ENCODE measurements at places on chromosomes 6 and 20.

GRCh38 chr6:13479971-13480434, 7.4 kb downstream of the GFOD1 start:
- DNase-seq: no peak

DNA sequence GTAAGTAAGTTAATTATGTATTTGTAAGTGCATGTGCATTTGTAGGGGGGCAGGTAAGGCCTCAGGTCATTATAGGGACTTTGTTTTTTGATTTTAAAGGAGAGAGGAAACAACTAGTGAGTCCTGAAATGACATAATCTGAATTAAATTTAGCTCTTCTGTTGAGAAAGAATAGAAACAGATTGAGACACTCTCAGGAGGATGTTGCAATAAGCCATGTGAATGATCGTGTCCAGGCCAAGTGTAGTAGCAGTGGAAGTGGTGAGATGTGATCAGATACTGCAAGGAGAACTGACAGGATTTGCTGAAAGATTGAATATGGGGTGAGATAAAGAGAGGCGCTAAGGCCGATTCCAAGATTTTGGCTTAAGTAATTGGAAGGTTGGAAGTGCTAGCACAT, 2.6 kb upstream of the CENPW start:
- DNase-seq: no peak

- no peak for DNase-seq
Observed at GRCh38 chr6:170189236-170189635, 101.6 kb downstream of the DLL1 start.

DNA sequence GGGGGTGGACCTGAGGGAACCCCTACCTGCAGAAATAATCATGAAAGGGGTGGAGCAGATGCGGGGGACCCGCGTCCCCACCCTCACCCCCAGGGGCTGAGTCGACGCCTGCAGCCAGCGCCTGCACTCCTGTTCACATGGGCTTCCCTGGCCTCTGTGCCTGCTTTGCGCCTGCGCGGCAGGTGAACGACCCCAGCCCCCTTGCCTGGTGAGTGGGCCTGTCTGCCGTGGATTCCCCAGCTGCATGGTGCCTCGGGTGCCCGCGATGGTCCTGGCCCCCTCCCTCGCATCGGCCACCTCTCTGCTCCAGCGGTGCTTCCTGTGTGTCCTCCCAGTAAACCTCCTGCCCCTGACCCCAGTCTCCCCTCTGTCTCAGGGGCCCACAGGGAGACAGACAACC, 18.8 kb upstream of the NTSR1 start:
- DNase-seq: no peak

- no peak for DNase-seq
Observed at GRCh38 chr6:50653253-50653652, 60.1 kb upstream of the TFAP2D start.

GRCh38 chr6:144351379-144352127, 66.4 kb downstream of the UTRN start:
- no peak for DNase-seq

DNA sequence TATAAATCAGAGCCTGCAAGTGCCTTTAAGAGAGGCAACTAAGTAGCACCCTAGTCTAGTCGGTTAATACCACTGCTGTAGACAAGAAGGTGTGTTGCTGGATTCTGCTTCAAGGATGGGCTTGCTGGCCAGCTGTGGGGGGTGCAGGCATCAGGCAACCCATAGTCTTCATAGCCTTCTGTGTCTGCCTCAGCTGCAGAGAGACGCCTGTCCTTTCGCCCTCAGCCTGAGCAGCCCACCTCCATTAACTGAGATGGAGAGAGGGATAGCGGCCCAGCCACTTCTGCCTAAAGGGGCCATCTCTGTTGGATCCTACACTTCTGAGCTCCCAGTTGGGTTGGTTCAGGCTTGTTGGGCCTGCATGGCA, 123.7 kb upstream of the MLIP start:
- no peak for DNase-seq

GRCh38 chr6:163165922-163166321, 248.6 kb upstream of the QKI start:
- DNase-seq: no peak

DNA sequence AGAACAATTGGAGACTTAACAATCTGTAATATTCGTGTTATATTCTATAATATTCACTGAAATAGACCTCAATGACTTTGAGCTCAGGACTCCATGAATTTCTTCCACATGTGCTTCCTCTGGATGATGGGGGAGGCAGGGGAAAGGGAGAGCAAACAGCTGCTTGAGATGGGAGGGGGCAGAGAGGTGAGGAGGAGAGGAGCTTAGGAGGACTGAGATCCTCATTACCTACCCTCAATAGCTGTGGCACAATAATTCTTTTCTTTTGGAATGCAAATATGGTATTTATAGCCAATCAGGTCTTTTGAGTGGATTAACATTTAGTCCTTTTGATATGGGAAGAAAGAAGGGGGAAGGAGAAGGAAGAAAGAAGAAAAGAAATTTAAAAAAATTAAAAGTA, 64.1 kb upstream of the ZNF217 start:
- no peak for DNase-seq

GRCh38 chr6:154161689-154162088, 122.6 kb downstream of the OPRM1 start:
- DNase-seq: no peak

DNA sequence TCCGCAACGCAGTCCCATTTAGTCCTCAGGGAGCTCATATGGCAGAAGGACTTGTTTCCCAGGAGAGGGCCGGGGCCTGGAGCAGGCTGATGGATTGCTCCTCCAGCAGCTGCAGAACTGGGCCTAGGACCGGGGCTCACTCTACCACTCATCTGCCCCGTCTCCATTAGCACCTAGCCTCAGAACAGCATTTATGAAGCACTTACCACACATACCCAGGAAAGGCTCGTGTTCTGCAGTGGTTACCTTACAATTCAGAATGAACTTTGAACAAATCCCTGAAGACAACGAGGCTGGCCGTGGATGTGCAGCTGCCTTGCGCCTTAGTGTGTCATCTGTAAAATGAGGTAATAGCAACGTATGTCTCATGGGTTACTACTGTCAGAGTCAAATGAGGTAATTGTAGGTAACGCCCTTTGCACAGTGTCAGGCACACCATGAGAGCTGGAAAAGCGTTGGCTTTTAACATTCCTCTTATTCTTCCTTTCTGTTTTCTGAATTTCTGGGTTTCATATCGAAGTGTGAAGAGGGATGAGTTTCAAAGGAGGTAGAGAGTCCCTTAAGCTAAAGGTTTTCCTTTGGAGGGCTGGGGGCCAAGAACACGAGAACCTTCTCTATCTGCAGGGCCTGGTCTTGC, 46.3 kb upstream of the CD93 start:
- no peak for DNase-seq

- no peak for DNase-seq
Observed at GRCh38 chr6:100186552-100186951, 192.5 kb upstream of the MCHR2 start.

DNA sequence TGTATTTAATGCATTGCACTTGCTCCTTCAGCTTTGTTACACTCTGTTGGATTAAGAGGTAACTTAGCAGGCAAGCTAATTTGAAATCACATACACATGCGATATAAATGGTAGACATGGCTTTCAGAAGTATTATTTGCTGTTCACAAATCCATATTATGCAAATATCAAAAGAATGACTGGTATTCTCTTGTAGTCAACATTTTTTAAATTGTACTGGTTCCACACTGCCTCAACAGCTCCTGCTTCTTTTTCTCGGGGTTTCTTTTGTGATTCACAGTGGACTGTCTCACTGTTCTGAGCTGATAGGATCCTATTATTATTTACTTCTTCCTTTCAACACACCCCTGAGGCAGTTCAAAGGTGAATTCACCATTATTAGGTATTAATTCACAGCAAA, 927.4 kb downstream of the KIF16B start:
- DNase-seq: no peak

DNA sequence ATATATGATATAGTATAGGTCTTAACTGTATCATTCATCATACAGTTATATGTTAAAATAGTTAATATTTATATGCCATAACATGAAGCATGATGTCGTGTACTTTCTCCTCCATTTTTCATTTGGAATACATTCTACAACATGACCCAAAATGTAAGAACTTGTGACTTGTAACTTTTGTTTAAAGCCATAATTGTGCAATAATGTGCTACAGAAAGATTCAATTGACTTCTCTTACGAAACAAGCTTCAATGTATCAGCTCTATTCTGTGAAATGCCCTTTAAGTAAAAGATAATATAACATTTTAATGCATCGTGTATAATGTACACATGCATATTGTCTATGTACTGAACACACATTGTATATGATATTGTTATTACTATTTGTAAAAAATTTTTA, 76.7 kb upstream of the FABP7 start:
- DNase-seq: no peak

GRCh38 chr6:44388135-44388487, 605 bp downstream of the CDC5L start:
- DNase-seq: no peak

DNA sequence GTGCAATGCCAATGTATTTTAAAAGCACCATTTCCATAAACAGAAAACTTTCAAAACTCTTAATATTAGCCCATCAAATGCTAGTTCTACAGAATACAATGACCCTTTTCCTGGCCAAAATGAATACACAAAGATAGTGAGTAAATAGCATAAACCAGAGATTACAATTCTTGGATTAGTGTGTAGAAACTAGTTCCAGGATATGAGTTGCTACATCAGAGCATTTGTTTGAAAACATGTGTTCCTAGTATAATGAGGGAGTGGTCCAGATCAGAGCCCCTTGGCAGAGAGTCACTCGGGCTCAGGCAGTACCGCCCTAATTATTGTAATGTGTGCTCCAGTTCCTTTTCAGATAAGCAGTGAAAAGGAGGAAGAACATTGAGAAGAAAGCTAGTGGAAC, 63.7 kb upstream of the COL21A1 start:
- DNase-seq: no peak

- DNase-seq: peak; percentile 18
Observed at GRCh38 chr6:137094411-137095008, 49.7 kb upstream of the IL20RA start.

DNA sequence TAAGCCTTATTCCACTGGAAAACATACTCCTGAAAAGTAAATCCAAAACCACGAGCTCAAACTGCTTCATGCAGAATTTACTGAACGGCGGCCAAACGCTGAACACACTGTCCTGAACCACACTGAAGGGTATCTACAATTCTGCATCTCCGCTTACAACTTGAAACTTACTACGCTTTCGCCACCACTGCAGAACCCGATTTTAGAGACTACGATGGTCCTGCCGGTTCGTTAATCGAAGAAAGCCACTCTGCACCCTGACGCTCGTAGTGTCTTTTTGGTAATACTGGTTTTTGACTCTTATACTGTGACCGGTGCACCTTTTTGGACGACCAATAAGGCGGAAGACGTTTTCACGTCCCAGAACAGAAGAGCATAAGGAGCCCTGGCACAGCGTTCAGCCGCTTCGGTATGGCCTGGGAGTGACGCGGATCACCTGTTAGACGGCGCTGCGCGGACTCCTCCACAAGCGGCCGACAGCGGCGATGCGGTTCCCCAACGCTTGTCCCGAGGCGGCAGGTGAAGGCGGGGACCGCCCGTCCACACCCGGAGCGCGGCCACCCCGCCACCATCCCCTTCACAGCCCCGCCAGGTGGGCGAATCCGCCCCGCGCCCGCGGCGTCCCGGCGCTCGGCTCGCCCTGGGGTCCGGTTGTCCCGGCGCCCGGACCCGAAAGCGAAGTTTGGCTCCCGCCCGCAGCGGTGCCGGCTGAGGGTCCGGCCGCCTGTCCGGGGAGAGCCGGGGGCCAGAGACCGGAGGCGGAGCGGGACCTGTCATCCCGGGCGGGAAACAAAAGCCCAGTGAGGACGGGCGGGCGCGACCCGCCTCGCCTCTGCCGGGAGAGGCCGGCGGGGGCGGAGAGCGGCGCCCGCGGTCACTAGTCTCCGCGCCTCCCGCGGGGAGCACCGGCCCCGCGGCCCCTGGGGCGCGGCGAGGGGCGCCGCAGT, 784 bp downstream of the FKBP5 start:
- peak; percentile 26 for DNase-seq

- DNase-seq: no peak
Observed at GRCh38 chr20:11094196-11094595, 420.4 kb upstream of the JAG1 start.

DNA sequence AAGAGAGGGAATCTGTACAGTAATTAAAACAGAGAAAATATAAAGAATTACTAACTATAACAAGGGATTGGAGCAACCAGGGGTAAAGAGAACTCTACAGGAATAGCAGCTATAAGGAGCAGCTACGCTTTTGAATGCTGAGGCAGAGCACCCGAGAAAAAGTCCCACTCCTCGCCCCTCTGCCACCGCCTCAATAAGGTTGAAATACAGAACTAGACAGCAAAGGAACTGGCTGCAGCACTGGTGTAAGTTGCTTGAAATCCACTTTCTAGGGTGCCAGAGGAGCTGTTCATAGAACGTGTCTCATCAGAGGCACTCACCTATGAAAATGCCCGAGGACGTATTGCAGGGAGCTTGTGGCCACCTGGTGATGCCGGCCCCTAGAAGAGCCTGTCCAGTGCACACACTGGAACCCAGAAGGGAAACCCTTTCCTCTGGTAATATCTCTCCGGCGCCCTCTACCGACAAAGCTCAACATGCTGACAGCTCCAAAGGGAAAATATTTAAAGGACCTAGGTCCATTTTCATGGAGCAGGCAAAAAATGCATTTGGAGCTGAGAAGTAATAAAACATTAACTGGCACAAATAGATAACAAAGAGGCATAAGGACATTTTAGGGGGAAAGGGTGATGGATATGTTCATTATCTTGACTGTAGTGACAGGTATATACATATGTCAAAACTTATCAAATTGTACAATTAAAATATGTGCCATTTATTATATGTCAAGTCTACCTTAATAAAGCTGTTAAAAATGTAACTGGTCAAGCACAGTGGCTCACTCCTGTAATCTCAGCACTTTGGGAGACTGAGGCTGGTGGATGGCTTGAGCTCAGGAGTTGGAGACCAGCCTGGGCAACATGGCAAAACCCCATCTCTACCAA, 137.4 kb upstream of the HDAC2 start:
- DNase-seq: no peak

- DNase-seq: no peak
Observed at GRCh38 chr6:96171112-96171511, 155.3 kb downstream of the FUT9 start.

DNA sequence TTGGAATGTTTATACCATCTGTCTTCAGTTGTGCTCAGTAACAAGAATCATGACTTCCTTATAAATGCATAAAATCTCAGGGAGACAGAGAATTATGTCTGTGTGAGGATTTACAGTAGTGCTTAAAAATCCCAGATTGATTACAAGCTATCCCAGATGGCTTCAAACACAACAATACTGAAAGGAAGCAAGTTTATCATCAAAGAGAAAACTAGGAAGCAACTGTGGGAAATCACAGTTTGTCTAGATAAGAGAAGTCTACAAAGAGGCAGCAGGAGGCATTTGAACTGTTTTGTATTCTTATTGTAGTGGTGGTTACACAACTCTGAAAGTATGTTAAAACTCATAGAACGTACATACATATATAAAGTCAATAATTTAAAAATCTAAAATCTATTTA, 104.4 kb upstream of the SALL4 start:
- DNase-seq: no peak

- no peak for DNase-seq
Observed at GRCh38 chr6:113646701-113647100, 210.4 kb upstream of the MARCKS start.

GRCh38 chr6:14876778-14877613, 368.9 kb upstream of the JARID2 start:
- DNase-seq: no peak

- DNase-seq: peak; percentile 2
Observed at GRCh38 chr6:116010790-116011401, 49.8 kb downstream of the FRK start.

- no peak for DNase-seq
Observed at GRCh38 chr6:128694303-128695009, 174.1 kb upstream of the PTPRK start.
